ENCODE measurements at places on chromosomes 16 and 17.

DNA sequence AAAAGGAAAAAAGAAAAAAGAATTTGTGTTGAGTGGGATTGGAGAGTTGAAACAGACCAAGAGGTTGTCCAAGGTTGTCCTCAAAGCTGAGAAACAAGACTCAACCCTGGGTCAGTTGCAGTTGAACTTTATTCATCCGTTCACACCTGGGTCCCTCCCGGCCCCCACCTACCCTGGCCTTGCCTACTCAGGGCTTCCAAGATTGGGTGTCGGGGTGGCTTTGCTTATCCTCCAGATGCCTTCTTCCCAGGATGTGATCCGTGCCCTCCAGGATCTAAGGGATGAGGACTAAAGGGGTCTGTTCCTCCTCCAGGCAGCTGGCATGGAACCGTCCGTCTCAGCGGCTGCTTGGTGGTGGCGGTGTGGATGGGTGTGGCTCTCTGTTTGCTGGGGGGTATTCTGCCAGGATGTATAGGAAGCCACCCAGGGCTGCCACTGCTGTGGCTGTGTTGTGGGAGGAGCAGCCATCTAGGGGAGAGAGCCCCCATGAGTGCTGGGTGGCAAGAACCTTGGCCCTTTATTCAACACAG, 10.3 kb upstream of the NAGPA start:
- DNase-seq = no peak

GRCh38 chr16:77711775-77712174, 10.5 kb upstream of the NUDT7 start:
- no peak for DNase-seq

DNA sequence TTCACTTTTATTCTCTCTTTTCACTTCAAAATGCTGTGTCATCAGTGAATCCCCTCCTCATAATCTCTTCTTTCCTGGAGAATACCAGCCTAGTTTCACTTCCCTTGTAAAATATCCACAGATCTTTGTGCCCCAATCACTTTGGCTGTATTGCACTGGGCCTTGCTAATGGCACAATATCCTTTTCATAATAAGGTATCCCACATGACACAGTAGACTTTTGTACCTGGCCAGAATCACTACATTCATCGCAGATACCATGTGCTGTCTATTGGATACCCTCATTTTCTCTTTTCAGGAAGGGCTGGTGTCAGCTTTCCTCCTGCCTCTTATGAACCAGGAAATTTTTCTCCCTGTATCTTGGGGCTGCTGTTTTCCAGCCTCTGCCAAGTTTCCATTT, 25.7 kb upstream of the TOX3 start:
- no peak for DNase-seq

GRCh38 chr17:63150994-63151464, 185.0 kb downstream of the TANC2 start:
- peak; percentile 44 for DNase-seq

DNA sequence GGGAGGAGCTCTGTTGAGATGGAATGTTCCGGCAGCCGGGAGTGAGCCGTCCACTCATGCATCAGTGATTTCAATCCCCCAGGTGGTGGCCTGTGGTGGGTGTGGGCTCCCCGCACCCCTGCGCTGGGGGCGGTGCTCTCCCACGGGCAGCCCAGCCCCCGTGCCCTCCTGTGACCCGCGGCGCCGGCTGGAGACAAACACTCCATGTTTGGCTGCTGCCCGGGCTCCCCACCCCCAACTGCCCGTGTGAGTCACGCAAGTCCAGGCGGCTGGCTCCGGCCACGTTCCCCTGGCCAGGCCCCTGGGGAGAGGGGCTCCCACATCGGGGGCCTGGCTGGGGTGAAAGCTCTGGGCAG, 29.4 kb downstream of the CACNA1H start:
- DNase-seq = no peak

DNA sequence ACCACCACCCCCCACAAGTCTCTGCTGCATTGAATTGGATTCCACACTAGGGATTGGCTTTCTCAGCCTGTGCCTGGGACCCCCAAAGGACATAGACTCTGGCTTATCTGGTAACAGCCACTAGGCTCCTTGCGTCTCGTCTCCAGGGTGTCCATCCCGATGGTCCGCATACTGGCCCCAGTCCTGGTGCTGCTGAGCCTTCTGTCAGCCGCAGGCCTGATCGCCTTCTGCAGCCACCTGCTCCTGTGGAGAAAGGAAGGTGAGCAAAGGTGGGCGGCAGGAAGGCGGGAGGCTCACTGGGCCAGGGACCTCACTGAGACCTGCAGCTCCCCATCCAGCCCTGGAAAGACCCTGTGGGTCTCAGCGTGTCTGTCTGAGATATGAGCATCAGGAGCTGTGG, 8.1 kb downstream of the CD300LG start:
- DNase-seq = no peak

DNA sequence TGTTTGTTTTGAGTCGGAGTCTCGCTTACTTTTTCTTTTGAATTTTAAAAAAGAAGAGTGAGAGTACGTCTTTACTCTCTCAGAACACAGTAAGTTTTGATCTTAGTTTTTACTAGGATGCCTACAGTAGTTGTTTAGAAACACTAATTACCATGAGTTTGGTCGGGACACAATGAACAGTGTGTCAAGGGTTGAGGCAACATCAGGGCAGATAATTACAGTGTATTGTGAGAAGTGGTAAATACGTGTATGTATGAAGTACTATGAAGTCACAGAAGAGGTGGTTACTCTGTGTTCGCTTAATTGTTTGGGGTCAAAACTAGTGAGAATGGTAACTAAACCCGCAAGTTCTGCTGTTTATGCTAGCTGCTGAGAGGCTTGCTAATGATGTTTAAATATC, 18.2 kb downstream of the PAFAH1B1 start:
- DNase-seq = no peak

GRCh38 chr17:80441133-80441578, 26.2 kb downstream of the ENDOV start:
- DNase-seq = no peak

- DNase-seq = no peak
Measured at GRCh38 chr17:29007860-29008455, 2.1 kb upstream of the SEZ6 start.

- no peak for DNase-seq
Measured at GRCh38 chr17:14037453-14037852, 31.9 kb upstream of the COX10 start.

- DNase-seq = no peak
Measured at GRCh38 chr16:73945631-73946030, 351.0 kb upstream of the PSMD7 start.

DNA sequence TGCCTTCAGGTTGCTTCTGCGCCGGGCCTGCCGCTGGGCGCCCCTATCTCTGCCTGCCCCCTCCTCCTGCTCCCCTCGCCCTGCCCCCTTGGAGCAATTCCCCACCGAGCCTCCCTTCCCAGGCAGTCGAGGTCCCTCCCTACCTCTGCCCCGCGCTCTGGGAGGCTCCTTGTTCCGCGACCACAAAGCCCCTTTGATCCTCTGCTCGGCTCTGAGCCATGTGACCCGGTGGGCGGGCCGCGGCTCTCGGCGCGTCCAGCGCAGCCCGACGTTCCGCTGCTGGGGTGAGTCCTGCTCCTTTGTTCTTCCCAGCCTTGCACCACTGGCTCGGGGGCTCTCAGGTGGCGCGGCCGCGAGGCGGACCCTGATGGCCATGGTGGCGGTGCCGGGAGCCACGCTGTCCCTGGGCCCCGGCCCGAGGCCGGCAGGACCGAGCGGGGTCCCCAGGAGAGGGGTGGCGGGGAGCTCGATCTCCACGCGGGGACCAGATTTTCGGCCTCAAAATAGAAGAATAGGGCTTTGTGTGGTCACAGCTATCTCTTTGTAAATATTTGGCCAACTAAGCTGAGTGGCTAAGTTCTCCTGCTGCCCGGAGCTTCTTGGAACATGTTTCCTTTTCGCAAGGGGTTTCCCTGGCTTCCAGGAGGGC, 310.6 kb downstream of the SEC14L1 start:
- no peak for DNase-seq

- no peak for DNase-seq
Measured at GRCh38 chr17:6592173-6592572, 35.8 kb upstream of the PITPNM3 start.

GRCh38 chr16:87263418-87264052, 53.7 kb downstream of the C16orf95 start:
- no peak for DNase-seq

DNA sequence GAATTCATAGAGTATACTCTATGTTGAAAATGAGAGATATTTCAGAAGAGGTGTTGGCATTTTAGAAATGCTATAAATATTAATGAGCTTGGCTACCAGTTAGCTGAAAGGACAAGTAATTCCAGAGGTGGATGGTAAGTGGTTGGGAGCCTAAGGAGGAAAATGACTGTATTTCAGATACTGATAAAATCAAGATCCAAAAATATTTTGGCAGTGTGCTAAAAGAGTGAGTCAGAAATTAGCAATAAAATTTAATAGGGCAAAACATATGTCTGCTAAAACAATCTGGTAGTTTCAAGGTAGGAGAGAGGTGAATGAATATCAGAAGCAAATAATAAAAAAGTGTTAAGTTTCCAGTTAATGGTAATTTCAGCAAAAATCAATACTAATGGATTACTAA, 1287.9 kb downstream of the CDH8 start:
- DNase-seq = no peak

DNA sequence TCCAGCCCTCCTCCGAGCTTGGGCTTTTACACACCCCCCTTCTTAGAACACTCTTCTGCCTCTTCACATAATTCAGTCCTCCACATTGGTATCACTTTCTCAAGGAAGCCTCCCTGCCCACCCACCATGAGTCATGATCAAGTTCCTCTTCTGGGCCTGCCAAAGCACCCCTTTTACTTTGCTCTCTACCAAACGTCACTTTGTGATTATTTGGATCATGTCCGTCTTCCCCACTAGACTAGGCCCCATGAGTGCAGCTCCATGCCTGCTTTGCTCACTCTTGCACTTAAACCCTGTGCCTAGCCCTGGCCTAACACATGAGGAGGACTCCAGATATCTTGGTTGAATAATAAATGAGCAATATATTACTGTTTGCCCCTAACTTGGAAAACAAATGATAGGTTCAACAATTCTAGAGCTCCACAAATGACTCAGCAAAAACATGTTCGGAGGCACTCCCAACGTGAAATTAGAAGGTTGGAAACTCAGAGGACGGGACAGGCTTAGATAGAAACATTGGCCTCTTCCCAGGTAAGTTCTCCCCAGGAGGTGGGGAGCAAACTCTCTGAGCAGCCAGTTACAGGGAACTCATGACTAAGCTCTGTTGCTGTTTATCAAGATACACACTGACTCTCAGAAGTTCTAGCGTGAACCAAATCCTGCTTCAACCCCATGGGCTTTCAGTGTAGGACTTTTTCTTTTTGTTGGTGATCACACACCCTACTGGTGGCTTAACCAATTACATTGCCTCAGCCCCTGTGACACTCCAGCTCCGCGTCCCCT, 28.3 kb downstream of the G6PC1 start:
- peak; percentile 54 for DNase-seq

- no peak for DNase-seq
Measured at GRCh38 chr17:13920413-13920812, 148.9 kb upstream of the COX10 start.

- DNase-seq = no peak
Measured at GRCh38 chr16:81357711-81358260, 43.0 kb downstream of the GAN start.

DNA sequence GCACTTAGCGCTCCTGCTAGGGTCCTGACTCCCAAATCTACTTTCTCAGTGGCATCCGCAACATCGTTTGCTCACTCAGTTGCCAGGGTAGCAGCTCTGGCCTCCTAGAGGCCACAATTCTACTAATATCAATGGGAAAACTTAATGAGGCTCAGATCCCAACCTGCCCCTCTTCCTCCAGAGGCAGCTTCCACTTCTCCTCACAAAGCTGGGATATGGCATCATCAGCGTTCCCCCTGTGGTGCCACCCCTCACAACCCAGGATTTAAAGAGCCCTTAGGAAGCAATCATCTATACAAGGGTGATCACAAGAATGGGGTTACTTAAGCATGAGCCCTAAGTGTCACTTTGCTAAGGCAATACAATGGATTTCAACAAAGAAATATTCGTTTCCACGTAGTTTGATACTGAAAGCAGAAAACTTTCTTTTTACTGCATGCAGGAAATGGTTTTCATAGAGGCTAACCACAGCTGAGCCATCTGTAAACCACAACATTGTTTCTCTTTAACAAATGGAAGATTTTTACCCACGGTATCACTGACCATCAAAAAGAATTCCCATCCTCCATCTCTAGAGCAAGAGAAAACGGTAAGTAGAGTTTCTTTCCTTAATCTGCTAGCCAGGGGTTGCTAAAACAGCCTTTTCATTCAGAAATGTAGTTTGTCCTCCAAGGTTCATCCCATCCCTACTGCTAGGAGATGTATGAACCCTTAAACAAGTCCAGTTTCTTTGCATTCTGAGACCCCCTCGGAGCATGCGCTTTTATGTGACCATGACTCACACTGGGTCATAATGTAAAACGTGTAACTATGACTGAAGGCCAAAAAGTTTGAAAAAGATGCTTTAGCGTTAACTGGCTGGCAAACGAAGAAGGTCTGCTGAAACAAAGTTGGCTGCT, 68.3 kb upstream of the BCAR1 start:
- DNase-seq = peak; percentile 6

All from NCI-H446 (cell line).